Cardiac atrium fibroblast (primary cell): ENCODE measurements at places on chromosomes 2 and 18. TPM values are rescaled to one million over a fixed set of nuclear protein-coding genes. Genes with fewer than 3 reads are reported as not detected.

PLCL1 gene
- 9.2 and 21.2 TPM in 2 replicates for total RNA-seq

DQX1 gene
- not detected in 2 replicates for total RNA-seq

CHMP1B gene
- total RNA-seq = 30.0 and 33.8 TPM in 2 replicates

PHOSPHO2 gene
- 0.36 and 1.1 TPM in 2 replicates for total RNA-seq

TSGA10 gene
- total RNA-seq = 0.16 and 0.18 TPM in 2 replicates

ANKZF1 gene
- 45.8 and 58.7 TPM in 2 replicates for total RNA-seq

CDH20 gene
- 1.8 and 5.8 TPM in 2 replicates for total RNA-seq

FOXD4L1 gene
- total RNA-seq = 0.16 TPM in 1 of 2 replicates, not detected in the other

CCDC85A gene
- under 0.01 and 0.36 TPM in 2 replicates for total RNA-seq

RFX8 gene
- under 0.01 and 1.8 TPM in 2 replicates for total RNA-seq

KANSL1L gene
- total RNA-seq = 4.3 and 5.5 TPM in 2 replicates

ZNG1B gene
- total RNA-seq = 23.6 and 24.9 TPM in 2 replicates

DNMT3A gene
- 5.8 and 7.1 TPM in 2 replicates for total RNA-seq

PSMA8 gene
- total RNA-seq = not detected in 2 replicates

ANKAR gene
- total RNA-seq = 0.97 and 4.3 TPM in 2 replicates

RNF149 gene
- total RNA-seq = 30.3 and 37.4 TPM in 2 replicates

C2orf78 gene
- total RNA-seq = not detected in 2 replicates

MERTK gene
- 1.1 and 1.6 TPM in 2 replicates for total RNA-seq

MC2R gene
- not detected in 2 replicates for total RNA-seq

BZW1 gene
- 454 and 468 TPM in 2 replicates for total RNA-seq

KCNIP3 gene
- 4.4 and 10.3 TPM in 2 replicates for total RNA-seq

PDCL3 gene
- total RNA-seq = 6.6 and 7.0 TPM in 2 replicates

UGT1A3 gene
- total RNA-seq = not detected in 2 replicates

TACR1 gene
- total RNA-seq = 0.18 and 4.7 TPM in 2 replicates

PROC gene
- total RNA-seq = not detected in 2 replicates

ZNF407 gene
- 4.4 and 5.8 TPM in 2 replicates for total RNA-seq

KCTD18 gene
- total RNA-seq = 14.6 and 27.3 TPM in 2 replicates

SAG gene
- not detected in 2 replicates for total RNA-seq

INHA gene
- not detected in 2 replicates for total RNA-seq

PLGLB1 gene
- 1.1 TPM in 1 of 2 replicates, not detected in the other for total RNA-seq

CHST9 gene
- total RNA-seq = not detected in 2 replicates

HOXD13 gene
- not detected in 2 replicates for total RNA-seq
